ENCODE measurements at places on chromosomes 6 and 20.

- DNase-seq, result no peak
These were observed 46.9 kb downstream of the LAMA2 start for GRCh38 chr6:128929869-128930268.

DNA sequence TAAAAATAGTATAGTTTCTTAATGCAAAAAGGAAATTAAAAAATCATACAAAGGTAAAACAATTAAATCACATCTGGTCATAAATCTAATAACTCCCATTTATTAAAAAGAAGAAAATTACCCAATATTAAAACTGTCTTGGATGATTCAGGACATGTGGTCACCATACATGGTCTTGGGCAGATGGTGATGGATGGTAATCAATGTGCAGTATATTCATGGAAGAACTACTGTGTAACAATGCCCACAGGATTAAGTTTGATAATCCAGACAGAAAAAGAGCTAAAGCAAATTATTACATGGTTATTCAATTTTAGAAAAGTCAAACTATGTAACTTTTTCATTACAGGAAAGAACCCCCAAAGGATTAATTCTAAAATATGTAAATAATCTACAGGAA is 480.6 kb downstream of the QKI start:
- DNase-seq, result no peak

DNA sequence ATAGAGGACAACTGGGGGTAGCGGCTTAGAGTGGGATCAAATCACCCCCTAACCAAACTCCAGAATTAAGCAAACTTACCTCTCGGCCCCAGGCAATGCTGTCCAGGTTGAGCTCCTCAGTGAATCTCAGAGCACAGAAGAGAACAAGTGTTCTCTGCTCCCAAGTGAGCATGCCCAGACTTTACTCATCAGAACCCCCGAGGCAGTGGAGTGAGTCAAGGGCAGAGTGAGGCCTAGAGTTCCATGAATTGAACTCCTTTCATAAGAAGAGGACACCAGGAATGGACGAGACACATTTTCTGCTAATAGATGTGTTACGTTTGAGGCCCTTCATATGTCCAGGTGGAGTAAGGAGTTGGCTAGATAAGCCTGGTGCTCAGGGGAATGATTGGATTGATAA is 134.0 kb upstream of the DTNBP1 start:
- DNase-seq, result peak; percentile 3

DNA sequence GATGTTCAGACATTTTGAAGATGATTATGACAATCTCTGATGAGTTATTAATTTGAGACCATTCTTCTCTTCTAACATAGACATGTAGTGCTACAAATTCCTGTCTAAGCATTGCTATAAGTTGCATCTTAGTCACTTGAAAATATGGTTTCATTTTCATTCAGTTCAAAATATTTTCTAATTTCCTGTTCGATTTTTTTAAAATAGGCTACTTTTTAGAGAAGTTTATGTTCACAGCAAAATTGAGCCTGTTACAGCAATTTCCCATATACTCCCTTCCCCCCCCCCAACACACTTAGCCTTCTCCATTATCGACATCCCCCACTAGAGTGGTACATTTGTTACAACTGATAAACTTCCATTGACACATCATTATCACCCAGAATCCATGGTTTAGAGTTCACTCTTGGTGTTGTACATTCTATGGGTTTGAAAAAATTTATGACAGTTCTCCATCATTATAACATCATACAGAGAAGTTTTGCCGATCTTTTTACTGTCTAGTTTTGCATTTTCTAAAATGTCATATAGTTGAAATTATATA is 31.2 kb downstream of the PLAGL1 start:
- DNase-seq, result no peak

- no peak for DNase-seq
These were observed at the start of gene HLA-DRB1 for GRCh38 chr6:32589596-32590449. HLA-DRB1 (minus strand) TSS chr6:32589848; CDS start chr6:32589742, 106 bp downstream.

GRCh38 chr6:28719275-28719940 is 193.7 kb downstream of the GPX5 start:
- no peak for DNase-seq

GRCh38 chr20:36399969-36400545 is 93.9 kb downstream of the DLGAP4 start:
- DNase-seq, result no peak

- no peak for DNase-seq
These were observed 59.1 kb upstream of the BHLHE23 start for GRCh38 chr20:63065911-63066310.

DNA sequence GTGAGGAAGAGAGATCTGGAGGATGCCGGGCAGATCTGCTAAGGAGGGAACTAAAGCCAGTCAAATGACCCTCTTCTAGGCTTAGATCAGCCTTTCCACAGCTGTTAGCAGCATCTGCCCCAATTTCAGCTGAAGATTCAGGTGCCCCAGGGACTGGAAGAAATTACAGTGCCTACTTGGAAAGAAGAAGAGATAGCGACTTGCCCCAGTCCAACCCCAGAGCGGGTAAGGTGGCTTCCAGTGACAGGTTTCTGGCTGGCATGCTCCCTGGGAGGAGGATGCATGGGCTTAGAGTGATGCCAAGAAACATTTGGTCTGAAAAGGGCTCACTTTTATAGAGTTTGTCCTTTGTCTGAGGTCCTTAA is 620 bp downstream of the TJAP1 start:
- no peak for DNase-seq

- DNase-seq, result no peak
These were observed 49.2 kb upstream of the SASH1 start for GRCh38 chr6:148293181-148293995.

- no peak for DNase-seq
These were observed 16.0 kb downstream of the C6orf58 start for GRCh38 chr6:127592964-127593363.

DNA sequence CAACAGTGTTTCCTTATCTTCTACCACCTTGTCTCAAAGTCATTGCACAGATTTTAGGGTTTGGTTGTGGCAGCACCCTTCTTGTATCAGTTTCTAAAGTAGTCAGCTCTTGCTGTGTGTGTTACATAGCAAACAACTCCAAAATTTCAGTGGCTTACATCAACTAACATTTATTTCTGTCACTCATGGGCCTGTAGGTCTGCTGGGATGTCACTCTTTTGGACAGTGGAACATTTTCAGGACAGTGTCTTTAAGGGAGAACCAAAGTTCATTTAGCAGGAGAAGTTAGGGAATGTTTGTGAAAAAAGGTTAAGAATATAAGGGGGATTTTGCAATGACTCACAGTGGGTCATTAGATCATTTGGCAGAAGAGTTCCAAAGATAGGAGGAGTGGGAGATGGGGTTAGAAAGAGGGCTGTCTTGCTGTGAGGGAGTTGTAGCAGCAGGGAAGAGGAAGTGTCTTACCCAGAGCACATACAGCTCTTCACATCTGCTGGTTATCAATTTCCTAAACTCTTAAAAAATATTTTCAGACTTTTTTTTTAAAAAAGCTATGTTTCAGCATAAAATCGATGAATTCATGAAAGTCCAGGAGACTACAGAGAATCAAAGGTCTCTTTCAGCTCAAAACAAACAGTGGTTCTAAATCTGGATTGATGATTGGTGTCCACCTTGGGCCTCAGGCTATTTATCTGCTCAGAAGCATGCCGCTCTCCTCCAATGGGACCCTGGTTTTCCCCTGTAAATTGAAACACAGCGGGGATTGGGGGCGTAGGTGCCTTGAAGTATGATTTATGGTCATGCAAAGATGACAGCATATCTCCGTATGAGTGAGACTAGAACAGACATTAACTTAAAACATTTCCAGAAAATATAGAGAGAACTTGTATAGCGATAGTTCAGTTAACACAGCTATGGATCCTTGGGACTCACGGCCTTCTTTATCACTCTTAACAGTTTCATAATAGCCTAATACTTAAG is 117.3 kb downstream of the B3GAT2 start:
- no peak for DNase-seq

DNA sequence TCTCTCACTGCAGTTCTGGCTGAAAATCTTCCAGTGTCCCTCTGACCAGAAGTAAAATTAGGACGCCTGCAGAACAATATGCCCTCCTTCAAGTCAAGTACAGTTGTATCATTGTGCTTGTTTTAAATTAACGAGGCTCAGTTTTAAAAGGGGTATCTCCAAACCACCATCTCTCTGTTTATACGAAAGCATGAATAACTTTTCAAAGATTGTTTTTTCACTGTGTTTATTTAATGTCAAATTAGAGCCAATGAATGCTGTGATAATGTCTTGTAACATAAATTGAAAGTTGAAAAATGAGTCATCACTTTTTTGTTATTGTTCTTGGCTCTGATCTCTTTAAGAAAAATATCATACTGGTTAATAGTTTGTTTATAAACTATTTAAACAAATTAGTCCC is 230.7 kb upstream of the THEMIS start:
- DNase-seq, result no peak

DNA sequence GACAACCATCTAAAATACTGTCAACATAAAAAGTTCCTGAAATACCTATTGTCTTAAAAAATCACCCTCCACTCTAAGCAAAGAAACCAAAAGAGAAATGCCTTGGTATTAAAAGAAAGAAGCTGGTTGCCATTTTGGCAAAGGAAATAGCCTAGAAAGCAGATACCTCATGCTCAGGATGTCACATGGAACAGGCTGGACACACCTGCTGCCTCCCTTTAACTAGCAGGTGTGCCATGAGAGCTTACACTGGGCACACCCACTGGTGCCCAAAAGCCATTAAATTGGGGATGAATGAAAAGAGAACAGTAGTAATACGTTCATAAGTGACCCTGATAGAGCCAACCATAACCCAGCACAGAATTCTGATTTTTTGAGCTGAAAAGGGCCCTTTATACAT is 1.5 kb downstream of the SLC23A2 start:
- no peak for DNase-seq

DNA sequence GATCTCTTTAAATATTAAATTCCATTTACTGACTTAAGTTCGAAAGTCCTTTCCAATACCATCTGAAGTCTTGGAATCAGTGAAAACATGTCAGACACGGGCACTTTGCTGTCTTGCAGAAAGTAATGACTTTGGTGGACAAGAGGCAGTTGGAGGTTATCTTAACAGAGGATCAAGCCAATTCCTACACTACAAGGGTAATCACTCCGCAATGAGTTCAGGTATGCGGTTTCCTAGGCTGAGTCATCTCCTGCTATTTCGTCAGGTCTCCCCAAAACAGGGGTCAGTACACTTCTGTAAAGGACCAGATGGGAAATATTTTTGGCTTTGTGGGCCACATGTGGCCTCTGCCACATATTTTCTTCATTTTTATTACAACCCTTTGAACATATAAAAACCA is 656.6 kb downstream of the KIF16B start:
- no peak for DNase-seq

DNA sequence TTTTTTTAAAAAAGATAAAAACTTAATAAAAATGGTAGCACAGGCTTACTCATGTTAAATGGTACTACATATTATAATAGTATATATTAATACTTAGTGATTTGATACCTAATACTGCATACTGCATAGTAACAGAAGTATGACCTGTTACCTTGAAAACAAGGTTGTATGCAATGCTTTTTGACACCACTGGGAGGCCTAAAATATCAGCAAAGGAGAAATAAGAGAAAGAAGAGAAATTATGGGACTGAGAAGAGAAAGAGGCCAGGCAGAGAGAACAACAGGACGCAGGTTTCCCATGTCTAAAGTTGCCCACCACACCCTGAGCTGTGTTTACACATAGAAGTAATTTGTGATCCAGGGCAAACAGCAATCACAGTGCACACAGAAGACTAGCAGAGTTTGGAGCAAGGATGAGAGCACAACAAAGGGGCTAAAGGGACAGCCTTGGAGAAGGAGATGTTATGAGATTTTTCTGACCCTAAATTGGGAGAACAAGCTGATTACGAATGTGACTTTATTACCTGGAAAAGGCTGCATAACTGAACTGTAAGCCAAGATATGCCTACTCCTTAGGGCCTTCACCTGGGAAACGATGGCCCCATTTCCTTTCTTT is 73.2 kb downstream of the ROS1 start:
- DNase-seq, result no peak

DNA sequence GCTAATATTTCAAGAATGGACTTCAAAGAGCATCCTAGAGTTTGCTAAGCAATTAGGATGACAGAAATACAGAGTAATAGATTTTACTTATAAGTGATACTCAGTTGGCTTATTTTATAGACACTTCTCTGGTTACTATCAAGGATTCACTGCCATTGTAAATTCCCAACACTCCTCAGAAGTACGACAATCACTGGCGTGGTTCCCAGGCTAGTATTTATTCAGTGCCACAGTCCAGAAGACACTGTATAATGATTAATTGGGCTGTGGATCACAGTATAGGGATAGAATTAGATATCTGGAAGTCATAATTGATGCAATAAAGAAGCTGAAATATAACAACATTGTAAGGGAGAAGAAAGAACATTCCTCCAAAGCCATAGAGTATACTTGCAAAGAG is 15.7 kb downstream of the MANEA start:
- no peak for DNase-seq

DNA sequence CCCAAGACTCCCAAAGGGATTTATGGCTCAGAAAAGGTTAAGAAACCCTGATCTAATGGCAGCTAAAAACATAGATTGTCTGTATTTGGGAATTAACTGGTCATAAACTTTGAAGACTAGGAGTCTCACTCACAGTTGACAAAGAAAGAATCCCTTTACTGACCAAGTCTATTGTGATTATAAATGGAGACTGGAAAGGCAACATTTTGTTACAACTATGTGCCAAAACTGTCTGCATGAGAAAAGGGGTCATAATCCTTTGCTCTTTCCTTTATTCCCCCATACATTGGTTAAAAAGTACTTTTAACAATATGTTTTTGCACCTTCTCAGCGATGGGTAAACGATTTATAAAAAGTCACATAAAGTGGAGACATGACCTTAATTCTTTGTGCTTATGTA is 206.9 kb upstream of the MAP3K7 start:
- DNase-seq, result no peak

- no peak for DNase-seq
These were observed 40.5 kb downstream of the TGM6 start for GRCh38 chr20:2421247-2421646.

Measured in T1000 (cell line).